ENCODE measurements at places on chromosomes 3 and 15.

DNA sequence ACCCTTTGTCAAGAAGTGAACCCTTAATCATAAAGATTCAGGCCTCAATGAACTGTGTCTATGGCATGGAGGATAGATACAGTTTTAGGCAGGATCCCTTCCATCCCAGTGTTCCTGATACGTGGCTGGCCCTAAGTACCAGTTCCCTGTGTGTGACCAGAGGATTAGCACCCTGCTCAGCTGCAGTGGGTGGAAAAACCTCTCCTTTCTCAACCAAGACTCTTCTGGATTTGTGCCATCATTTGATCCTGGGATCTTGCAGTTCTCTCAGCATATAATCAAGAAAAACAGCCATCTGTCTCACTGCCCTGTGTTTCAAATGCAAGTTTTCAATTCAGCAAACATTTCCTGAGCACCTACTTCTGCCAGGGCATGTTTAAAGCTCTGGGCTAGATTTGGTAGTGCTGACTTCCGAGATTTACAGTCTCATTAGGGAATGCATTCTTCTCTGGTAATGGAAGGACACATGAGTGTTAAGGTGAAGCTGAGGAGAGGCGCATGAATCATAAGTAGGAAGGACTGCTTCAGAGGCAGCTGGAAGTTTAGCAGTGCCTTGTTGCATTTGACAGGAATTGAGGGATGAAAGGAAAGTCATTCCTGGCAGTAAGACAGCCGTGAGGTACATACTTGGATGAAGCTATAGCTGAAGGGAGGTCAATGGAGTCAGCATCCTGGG is 388.3 kb downstream of the MFSD1 start:
- DNase-seq, result peak; percentile 39

DNA sequence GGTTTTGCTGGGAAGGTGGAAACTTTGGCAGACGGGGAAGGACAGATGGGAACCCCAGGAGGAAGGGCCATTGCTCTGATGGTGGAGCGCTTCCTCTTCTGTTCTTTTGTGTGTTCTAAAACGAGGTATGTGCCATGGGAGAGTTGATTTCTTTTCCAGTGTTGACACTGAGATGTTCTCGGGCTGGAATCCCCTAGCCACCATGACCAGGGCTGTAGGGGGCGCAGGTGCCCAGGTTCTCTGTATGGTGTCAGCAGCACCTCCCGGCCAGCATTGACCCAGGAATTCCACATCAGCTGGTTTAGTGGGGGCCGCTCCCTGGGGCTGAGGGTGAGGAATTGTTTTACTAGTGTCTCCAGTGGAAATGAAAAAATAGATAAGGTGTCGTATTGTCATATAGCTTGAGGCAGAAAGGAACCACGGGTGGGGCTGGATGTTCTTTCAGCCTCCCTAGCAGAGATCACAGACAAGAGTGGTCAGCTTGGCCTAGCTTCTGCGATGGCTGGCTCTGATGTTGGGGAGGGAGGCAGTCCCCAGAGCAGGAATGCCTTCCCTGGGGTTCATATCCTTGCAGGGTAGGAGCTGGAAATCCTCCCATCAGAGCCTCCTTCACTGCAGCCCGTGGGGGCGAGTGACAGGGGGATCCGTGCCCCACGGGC is 34.2 kb upstream of the ACAD9 start:
- DNase-seq, result no peak

- no peak for DNase-seq
Measured at GRCh38 chr3:29318251-29318650, 37.4 kb downstream of the RBMS3 start.

DNA sequence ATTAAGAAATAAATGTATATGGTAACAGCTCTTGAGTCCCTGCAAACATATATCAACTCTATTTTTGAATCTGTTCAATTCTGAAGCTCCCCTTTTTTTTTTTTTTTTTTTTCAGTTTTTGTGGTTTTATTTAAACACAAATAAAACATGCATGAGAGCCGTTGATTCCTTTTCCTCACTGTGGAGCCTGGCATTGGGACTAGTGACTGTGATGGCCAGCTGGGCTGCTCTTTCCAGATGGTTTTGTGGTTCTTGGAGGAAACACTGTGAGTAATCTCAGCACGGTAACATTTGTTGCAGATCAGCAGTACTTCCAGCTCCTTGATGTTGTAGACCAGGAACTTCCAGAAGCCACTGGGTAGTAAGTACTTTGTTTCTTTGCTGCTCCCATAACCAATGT is 15.9 kb downstream of the EMC7 start:
- DNase-seq, result no peak

DNA sequence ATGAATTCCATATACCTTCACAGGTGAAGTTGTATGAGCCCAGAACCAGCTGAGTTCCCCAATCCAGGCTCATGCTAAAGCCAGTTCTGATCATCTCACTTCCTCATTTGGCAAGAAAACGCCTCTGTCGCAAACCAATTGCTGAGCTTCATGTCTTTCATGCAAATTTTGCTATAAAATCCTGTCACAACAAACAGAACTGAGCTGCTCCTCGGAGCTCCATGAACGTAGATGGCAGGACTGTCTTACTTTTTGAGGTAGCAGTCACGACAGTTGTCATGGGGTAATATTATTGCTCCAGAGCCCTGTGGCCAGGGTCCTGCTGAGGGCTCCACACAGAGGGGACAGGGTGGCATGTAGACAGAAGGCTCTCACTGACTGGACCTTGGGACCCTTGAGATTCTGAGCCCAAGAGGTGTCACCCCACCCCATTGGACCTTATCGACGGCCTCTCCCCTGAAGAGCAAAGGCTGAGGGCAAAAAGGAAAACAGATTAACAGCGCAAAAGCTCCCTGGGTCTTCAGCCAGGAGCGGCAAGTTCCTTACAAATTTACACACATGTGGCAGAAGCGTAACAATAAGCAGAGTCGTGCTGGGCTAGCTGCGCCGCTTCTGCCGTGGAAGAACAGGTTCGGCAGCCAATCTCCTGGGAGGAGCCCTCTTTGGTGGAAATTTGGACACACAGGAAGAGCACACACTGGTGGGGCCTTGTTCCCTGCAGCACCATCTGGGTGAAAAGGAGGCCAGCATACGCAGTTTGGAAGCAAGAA is 249.2 kb downstream of the OPA1 start:
- no peak for DNase-seq

Data from HFFc6 (cell line).